ENCODE measurements at places on chromosomes 6 and 20. TPM values are rescaled to one million over a fixed set of nuclear protein-coding genes. Genes with fewer than 3 reads are reported as not detected.

Gene POM121L2
- total RNA-seq: not detected

Gene AGPAT4
- total RNA-seq: 3.8 TPM

Gene NOX3
- not detected for total RNA-seq

Gene NKX2-4
- total RNA-seq: not detected

Gene PSORS1C2
- not detected for total RNA-seq

Gene PTCHD4
- total RNA-seq: 0.72 TPM

Gene DNAH8
- under 0.01 TPM for total RNA-seq

Gene DLL1
- under 0.01 TPM for total RNA-seq

Gene EPPIN
- not detected for total RNA-seq

Gene EPB41L1
- total RNA-seq: 13.9 TPM

Gene SPATS1
- total RNA-seq: not detected

Gene C2
- total RNA-seq: 0.18 TPM

Gene WFDC12
- total RNA-seq: not detected

Gene C6orf15
- not detected for total RNA-seq

Gene FOXO3
- 38.7 TPM for total RNA-seq

Gene PARD6B
- total RNA-seq: 0.90 TPM

Gene EDN1
- total RNA-seq: 8.6 TPM

Gene BMP5
- under 0.01 TPM for total RNA-seq

Gene DLK2
- total RNA-seq: 0.90 TPM

Gene TRIM31
- not detected for total RNA-seq

Gene GHRH
- not detected for total RNA-seq

Gene MEI4
- not detected for total RNA-seq

Gene FRK
- total RNA-seq: under 0.01 TPM

Gene LRRC73
- under 0.01 TPM for total RNA-seq

Gene LAMA2
- 13.3 TPM for total RNA-seq

Gene NCOA6
- 3.6 TPM for total RNA-seq

Gene PGC
- not detected for total RNA-seq

Gene ADGB
- total RNA-seq: not detected

Gene CRISP2
- total RNA-seq: not detected

Gene ITPA
- total RNA-seq: 32.4 TPM

Gene TAGAP
- total RNA-seq: not detected

Gene TCP11
- 0.56 TPM for total RNA-seq

Gene SEL1L2
- total RNA-seq: not detected

Gene OVOL2
- not detected for total RNA-seq

Gene BTNL2
- total RNA-seq: not detected

Gene HTR1E
- not detected for total RNA-seq

Gene FAM209B
- not detected for total RNA-seq

Gene KIAA0408
- total RNA-seq: 0.90 TPM
